ENCODE measurements at places on chromosomes 3 and 15.

DNA sequence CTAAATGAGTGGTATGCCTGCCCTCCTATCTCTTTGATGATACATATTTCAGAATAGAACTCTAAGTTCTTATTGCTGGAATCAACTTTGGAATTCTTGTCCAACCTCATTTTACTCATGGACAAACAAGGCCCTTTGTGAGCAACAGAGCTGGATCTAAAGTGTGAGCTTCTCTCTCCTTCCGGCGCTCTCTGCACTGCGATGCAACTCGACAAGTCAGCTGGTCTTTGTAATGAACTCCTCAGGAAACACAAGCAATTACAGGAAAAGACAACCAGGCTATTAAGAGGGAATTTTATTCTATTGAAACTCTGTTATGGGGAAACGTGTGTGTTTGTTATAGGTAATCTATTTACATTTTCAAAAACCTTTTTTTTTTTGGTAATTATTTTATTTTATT lies 20.3 kb upstream of the NRROS start:
- no peak for DNase-seq

- no peak for DNase-seq
These were observed 53.8 kb downstream of the HMG20A start for GRCh38 chr15:77474310-77474988.

DNA sequence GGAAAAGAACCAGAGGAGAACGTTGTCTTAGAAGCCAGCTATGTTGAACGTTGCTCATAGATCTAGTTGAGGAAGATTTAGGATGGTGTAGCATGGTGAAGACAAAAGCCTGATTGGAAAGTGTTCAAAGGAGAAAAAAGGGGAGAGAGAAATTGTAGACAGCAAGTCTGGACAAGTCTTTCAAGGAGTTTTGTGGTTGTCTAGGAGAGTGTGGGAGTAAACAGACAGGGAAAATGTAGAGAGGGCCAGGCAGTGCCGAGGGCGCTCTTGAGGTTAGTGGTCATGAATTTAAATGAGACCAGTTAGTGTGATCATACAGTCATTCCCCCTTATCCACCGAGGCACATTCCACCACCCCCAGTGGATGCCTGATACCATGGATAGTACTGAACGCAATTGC lies 167.5 kb upstream of the IL12A start:
- DNase-seq, result no peak

DNA sequence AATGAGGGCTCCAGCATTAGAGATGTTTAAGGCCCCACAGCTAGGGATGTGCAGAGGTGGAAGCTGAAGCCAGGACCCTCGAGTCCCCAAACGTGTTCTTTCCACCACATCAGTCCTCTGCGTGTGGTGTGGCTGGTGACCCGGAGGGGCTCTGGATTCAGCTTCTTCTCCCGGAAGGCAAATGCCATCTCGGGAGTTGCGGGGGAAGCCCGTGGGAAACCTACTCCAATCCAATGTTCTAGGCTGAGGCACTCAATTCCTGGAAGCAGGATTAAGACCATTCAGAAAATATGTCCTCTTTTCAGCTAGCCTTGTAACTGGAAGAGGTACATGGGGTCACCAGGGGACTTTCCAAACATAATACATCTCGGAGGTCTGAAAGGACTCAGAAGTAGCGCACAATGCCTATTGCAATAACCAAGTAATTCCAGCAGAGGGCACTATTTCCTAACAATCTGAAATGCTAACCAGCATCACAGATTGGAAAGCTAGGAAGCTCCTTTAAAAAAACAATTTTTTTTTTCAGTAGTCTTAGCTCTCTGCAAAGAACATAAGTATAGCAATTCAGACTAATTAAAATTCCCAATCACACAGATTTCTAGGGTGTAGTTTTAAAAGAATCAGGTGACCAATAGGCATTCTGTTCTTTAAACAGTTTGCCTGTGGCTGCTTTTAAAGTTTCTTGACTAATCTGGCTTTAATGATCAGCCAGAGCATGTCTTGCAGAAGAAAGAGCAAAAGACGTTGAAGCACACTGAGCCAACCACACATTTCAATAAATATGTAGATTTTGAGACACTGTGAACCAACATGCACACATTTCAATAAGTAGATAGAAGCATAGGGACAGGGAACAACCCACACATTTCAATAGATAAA lies 36.1 kb downstream of the BNC1 start:
- DNase-seq, result no peak

GRCh38 chr3:45545476-45545875 lies 49.1 kb upstream of the LIMD1 start:
- DNase-seq, result no peak

DNA sequence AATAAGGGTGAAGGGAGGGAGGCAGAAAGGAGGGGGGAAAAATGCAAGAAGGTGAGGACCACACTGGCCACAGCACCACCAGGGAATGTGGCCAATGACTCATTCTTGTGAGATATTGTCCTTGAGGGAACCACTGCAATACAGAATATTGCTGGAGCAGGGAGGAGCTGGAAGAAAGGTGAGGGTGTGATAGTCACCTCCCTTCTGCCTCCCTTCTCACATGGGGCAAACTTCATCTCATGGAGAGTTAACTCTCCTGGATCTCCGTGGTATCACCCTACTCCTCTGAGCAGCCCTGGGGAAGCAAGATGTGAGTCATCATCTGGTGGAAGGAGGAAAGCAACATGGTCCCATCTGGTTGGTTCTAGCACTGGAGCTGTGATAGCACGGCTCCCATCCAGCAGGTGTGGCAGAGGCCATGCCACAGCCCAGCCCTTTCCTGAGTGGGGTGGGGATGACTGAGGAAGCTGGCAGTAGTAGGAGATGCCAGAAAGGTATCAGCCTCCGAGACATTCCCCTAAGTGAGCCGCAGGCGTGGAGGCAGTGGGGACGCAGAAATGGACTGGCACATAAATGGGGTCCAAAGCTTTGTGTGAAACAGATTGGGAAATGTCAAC lies 115.9 kb upstream of the LPP start:
- DNase-seq, result no peak

- no peak for DNase-seq
These were observed 639.8 kb downstream of the MAGI1 start for GRCh38 chr3:65398953-65399352.

Measured in effector CD4-positive, alpha-beta T cell (primary cell).